OCI-M1 (cell line): ENCODE measurements at places on chromosomes 1 and 21.

GRCh38 chr1:31429583-31429982, 16.6 kb downstream of the SERINC2 start:
- no peak for DNase-seq

- no peak for DNase-seq
These were observed 26.9 kb upstream of the BACE2 start for GRCh38 chr21:41141031-41141457.

GRCh38 chr1:58717979-58718378, 18.1 kb upstream of the MYSM1 start:
- no peak for DNase-seq

DNA sequence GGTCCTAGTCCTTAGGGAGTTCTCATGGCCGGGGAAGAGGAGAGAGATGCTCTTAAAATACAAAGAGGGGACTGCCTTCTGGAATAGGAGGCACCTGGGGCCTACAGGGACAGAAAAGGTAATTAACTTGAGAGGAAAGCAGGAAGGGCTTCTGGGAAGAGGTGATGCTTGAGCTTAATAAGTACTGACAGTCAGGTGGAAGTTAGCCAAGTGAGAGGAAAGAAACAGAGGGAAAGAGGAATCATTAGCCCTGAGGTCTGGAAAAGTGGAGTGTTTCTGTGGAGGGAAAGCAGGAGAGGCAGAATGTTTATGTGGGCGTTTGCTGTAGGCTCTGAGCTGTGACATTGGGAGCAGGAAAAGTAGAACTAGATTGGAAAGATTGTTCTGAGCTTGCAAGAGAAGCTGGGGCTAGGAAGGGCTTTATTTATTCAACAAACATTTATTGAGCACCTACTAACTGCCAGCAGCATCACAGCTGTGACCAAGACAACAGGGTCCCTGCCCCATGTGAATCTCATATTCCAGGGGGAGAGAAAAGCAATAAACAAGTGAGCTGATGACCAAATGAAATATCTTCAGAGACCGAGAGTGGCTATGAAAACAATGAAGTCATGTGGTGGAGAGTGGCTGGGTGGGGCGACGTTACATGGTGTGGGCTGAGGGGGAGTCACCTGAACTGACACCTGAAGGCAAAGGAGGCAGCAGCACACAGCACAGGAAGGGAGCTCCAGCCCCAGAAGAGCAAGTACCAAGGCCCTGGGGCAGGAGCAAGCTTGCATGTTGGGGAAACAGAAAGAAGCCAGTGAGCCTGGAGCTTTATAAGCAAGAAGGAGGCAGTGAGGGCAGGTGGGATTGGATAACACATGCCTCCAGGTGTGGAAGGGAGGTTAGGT, 4.4 kb upstream of the FNDC5 start:
- DNase-seq: no peak

GRCh38 chr1:87329526-87330056, 911 bp downstream of the LMO4 start:
- DNase-seq: peak; percentile 76

DNA sequence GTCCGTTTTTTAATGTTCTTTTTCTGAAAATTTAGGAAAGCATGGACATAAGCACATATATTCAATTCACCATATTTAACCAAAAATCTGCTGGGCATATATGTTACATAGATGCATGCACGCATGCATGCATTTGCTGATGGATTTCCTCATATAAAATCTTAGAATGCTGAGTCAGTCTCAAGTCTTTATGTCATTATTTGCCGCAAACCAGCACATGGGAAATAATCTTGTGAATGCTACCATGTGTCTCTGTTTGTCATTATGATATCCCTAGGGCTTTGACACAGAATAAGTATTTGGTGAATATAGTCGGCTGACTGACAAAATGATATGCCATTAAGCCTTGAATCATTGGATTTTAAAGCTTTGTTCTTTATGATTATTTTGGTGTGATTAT, 776.5 kb downstream of the KCNT2 start:
- no peak for DNase-seq

- no peak for DNase-seq
These were observed 43.6 kb upstream of the SYNC start for GRCh38 chr1:32746130-32746529.

GRCh38 chr1:109249654-109250401, 489 bp downstream of the CELSR2 start:
- DNase-seq: peak; percentile 6
